ENCODE measurements at places on chromosomes 3 and 15.
A peak's percentile ranks its signal among the peaks of the same experiment; 100 is the strongest.

GRCh38 chr3:69536306-69537020, 150.6 kb upstream of the FRMD4B start:
- no peak for DNase-seq

- peak; percentile 22 for DNase-seq
Measured at GRCh38 chr15:73239564-73240215, 129.1 kb downstream of the HCN4 start.

DNA sequence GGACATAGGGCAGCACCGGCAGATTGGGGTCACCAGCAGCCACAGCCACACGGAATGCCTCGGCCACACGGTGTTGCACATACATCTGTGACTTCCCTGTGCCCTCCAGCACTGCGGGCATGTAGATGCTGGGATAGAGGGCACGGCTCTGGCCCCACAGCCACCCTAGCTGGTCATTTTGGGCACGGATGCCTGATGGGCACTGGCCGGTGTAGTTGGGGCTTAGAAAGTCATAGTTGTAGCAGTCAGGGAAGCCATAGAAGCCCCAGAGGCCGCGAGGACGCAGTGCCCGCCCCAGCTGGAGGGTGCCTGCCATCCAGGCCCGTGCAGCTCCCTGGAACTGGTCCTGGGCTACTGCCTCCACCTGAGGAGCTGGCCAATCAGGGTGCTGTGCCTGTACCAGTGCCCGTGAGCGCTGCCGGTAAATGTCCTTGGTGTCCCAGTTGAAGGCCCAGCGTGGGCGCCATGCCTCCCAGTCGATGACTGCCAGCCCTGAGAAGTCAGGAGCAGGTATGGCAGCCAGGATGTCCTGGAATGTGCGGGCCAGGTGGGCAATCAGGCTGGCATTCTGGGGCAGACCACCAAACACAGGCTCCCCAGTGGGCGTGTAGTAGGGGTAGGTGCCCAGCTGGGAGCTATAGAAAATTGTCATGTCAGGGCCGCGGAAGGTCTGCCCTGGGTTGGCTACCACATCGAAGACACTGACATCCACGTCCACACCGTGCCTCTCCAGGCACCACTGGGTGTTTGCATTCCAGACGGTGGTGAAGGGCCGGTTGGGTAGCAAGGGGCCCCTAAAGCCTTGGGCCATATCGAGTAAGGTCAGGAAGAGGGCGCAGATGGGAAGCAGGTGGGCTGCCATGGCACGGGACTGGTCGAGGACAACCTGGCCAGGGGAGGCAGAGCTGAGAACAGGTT, 1.0 kb downstream of the HYAL1 start:
- DNase-seq: no peak

DNA sequence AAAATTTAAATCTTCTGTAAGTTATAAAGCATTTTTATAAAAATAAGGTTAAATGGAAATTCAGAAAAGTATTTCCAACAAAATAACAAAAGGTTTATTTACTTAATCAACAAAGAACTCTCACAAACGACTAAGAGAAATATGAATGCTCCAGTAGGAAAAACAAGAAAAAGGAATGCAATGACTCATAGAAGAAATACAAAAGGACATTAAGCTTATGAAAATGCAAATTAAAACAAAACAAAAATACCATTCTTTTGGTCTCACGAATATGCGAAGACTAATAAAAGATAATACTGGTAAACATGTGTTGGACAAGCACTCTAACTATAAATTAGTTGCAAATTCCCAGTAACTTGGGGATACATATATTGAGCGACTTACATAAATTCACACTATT, 17.5 kb upstream of the TBC1D5 start:
- no peak for DNase-seq

- peak; percentile 68 for DNase-seq
Measured at GRCh38 chr3:194487289-194488054, 670 bp upstream of the ATP13A3 start.

Data from hematopoietic multipotent progenitor cell treated with erythropoietin and hydrocortisone succinate and interleukin-3 and kit ligand, for 8 days (in vitro differentiated cells).